ENCODE measurements at places on chromosomes 6 and 20. TPM values are rescaled to one million over a fixed set of nuclear protein-coding genes. Genes with fewer than 3 reads are reported as not detected.

DNA sequence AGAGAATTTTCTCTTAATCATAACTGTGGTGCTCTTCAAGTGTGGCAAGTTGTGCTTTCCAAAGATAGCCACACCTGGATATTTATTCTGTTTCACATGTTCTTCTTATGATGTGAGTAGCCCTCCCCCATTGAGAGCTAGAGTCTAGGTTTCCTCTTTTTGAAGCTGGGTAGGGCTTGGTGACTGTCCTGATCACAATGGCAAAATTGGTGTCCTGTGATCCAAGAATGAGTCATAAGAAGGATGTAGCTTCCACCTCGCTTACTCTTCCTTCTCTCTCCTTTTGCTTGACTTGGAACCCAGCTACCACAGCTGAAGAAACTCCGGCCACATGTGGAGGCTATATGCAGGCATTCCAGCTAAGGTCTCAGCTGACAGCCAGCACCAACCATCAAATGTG is 7.4 kb upstream of the IGF2R start:
- no peak for DNase-seq

Gene SGK2
- not detected for total RNA-seq

Gene TREM2
- not detected for total RNA-seq

- no peak for DNase-seq
Measured at GRCh38 chr6:152267967-152268845, 369.0 kb downstream of the SYNE1 start.

DNA sequence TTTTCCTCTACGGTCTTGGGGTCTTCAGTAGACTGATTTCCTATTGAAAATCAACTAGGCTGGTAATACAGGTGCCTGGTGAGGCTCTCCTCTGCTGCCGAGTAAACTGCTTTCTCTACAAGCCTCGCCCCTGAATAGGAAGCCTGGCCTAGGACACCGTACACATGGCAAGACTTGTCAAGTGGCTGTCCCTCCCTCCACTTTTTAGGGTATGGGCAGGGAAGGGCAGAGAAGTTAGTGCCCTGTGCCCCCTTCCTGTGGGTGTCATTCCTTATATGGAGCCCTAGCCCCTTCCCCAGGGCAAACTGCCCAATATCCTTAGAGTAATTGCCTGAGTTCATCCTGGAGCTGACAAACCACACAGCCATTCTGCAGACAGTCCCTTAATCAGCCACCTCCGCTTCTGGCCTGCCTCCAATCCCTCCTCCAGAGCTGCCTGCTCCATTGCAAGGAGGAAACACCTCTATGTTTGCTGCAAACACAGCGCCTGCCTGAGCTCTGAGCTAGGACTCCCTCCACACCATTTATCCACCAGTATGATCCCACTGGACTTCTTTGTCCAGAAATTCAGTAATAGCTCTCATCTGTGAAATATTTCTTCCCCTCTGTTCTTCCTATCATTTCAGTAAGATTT is 93.1 kb downstream of the CHD6 start:
- DNase-seq, result no peak

- no peak for DNase-seq
Measured at GRCh38 chr6:48194596-48195295, 83.7 kb upstream of the PTCHD4 start.

Data from H9 (cell line).